Smooth muscle cell of the coronary artery (primary cell): ENCODE measurements at places on chromosomes 6 and 20. TPM values are rescaled to one million over a fixed set of nuclear protein-coding genes. Genes with fewer than 3 reads are reported as not detected.

THBD gene
- total RNA-seq = 8.9 and 27.5 TPM in 2 replicates

KCNK5 gene
- total RNA-seq = not detected in 2 replicates

SMPDL3A gene
- 1.4 and 21.6 TPM in 2 replicates for total RNA-seq

GJA10 gene
- not detected in 2 replicates for total RNA-seq

KIAA0408 gene
- total RNA-seq = 0.15 and 0.23 TPM in 2 replicates

CDH26 gene
- under 0.01 and 0.23 TPM in 2 replicates for total RNA-seq

BEND6 gene
- total RNA-seq = 5.6 and 6.1 TPM in 2 replicates

IL17A gene
- not detected in 2 replicates for total RNA-seq

DDO gene
- 1.3 and 1.7 TPM in 2 replicates for total RNA-seq

ATP9A gene
- total RNA-seq = 24.1 and 82.1 TPM in 2 replicates

ZHX3 gene
- total RNA-seq = 9.2 and 10.3 TPM in 2 replicates

PXDC1 gene
- total RNA-seq = 39.0 and 103 TPM in 2 replicates

SLC22A7 gene
- not detected in 2 replicates for total RNA-seq

UBD gene
- total RNA-seq = not detected in 2 replicates

CGA gene
- total RNA-seq = not detected in 2 replicates

ZC2HC1B gene
- not detected in 2 replicates for total RNA-seq

TRDN gene
- total RNA-seq = 0.08 TPM in 1 of 2 replicates, not detected in the other

TINAG gene
- not detected in 2 replicates for total RNA-seq
